Stimulated activated CD8-positive, alpha-beta memory T cell treated with anti-CD3 and anti-CD28 coated beads, Interleukin-7, amount 100 ng/mL, for 1 hour (primary cell): ENCODE measurements at places on chromosomes 3 and 15.

- DNase-seq, result no peak
Measured at GRCh38 chr15:101123222-101123910, 128.5 kb downstream of the CHSY1 start.

GRCh38 chr15:93028111-93028631 is 60.8 kb downstream of the RGMA start:
- DNase-seq, result no peak

GRCh38 chr3:109921509-109921908 is 584.2 kb upstream of the DPPA4 start:
- DNase-seq, result no peak

DNA sequence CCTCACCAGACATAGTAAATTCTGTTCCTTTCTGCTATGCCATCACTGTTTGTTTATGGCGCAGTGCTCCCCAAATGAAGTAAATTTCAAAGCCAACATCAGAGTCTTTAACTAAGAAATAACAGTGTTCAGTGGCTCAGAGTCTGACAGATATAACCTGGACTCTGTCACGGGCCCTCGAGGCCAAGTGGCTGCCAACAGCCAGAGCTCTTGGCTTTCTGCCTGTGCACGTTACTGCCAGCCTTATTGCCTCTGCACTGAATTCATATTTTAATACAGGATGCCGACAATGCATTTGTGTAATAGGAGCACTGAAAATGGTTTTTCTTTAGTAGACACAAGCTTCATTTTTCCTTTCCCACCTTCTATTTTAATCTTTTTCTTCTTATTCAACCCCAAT is 219.9 kb downstream of the NLGN1 start:
- no peak for DNase-seq

GRCh38 chr3:33401781-33402180 is 38.4 kb downstream of the UBP1 start:
- DNase-seq, result no peak

DNA sequence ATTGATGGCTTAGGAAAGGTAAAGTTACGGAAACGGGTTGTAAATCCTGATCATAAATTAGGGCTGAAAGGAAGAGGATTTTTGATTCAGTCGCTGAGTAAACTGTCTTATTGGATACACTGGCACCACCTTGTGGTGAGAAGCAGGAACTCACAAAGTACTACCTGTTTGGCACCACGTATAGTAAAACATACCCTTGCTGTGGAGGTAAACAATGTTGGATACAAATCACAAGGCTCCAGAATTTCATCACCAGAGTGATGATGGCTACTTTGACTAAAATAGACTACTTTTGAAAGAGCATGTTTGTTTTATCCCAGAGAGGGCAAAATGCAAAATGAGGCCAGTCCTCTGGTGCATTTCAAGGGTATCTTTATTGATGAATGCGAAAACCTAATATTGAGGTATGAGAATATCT is 216.9 kb downstream of the IGSF11 start:
- no peak for DNase-seq

DNA sequence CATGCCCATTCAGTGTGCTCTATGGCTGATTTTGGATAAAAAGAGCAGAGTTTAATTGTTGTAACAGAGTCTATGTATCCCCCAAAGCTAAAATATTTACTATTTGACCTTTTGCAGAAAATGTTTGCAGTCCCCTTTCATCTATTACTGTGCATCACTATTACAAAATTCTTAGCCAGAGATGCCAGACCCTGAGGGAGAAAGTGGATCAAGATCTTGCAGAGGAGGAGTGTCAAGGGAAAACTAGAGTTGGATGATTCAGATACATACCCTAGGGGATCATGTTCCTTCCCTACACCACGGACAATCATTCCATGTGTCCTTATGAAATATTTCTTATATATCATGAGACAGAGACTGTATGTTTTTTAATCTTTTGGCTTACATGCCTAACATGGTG is 68.6 kb upstream of the TPRG1 start:
- DNase-seq, result no peak

- DNase-seq, result no peak
Measured at GRCh38 chr3:172394692-172395091, 53.6 kb downstream of the GHSR start.

DNA sequence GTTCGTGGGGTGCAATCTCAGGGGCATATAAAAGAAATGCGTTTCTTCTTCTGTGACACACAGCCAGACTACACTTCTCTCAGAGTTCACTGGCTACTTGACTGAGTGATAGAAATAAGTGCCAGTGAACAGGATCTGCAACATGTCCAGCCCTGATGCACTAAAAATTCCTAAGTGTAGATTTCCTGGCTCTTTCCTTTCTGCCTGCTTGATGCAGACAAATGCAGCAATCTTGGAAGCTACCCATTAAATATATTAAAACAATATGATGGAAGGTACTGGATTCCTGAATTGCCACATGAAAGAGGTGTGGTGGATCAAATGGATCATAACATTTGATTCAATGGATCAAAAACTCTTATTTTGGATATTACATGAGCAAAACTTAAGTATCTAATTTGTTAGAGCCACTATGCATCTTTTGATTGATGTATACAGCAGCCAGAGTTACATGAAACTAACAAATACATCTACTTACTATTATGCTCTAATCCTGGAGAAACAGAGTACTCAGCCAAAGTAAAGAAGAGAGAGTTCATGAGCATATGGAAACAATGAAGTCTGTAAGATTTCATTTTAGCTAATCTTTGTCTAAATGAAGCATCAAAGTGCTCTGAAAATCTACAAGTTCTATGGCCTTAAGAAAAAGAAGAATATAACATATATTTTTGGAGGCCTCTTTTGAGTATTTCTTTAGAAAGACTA is 222.6 kb downstream of the ZNF385D start:
- DNase-seq, result no peak

DNA sequence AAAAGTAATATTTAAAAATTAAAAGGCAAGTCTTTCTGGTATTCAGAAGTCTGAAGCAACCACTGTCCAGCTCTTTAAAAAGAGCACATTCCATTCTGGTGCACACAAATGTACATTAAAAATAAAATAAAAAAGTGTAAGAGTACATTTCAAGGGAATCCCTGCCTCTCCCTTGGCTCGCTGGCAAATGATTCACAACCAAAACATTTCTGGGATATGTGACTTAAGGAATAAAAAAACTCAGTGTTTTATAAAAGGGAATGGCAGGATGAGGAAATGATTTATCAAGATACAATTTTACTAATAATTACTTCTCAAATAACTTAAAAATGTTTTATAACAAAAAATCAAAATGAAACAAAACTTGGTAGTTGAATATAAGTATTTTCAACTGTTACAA is 23.8 kb upstream of the ANXA2 start:
- no peak for DNase-seq

DNA sequence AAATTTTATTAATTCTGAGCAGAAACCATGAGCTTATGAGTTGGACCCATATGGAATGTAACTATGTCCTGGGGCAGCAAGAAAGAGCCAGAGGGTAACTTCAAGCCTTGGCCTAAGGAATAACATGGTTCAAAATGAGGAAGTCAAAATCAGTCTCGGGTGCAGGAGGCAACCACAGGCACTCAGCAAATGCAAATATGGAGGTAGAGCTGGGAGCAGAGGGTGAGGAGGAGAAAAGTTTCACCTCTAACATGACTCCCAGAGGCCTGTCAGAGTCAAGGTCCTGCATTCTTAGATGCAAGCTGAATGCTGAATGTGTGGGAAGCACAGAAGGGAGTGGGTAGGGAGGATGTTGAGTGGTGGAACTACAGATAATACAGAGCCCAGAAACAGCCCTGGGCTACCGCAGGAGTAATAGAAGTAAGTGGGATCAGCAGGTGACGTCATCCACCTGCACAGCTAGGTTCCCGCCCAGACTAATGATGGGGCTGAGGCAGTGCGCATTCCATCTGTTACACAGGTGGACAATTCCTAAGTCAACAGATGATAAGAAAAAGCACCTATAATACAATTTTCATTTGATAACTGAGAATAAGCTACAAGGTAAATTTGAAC is 279.8 kb upstream of the ARRDC4 start:
- DNase-seq, result no peak

GRCh38 chr3:99669879-99670555 is 31.6 kb downstream of the COL8A1 start:
- DNase-seq, result no peak

DNA sequence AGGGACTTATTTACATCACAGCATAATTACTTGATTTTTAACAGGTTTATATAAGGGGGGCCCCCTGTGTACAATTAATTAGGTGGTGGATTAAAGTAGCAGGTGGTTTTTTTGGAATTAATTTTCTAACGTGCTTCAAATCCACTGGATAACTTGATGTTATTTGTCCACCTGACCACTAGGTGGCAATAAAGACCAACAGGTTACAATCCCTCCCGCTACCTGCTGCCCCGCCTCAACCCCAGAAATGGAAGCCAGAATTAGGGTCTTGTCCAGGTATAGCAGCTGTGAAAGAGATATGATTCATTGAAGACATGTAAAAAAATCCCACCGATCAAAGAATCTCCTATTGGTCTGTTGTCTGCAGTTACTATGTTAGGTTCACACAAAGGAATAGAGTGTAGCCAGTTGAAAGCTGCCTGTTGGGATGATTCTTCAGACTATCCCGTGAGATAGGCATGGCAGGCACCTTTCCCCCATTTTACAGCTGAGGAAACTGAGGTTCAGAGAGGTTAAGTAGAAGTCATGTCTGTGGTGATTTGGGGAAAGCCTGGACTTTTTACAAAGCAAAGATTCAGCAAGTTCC is 44.0 kb downstream of the MFSD1 start:
- no peak for DNase-seq

GRCh38 chr3:5560199-5560598 is 372.7 kb downstream of the EDEM1 start:
- no peak for DNase-seq

DNA sequence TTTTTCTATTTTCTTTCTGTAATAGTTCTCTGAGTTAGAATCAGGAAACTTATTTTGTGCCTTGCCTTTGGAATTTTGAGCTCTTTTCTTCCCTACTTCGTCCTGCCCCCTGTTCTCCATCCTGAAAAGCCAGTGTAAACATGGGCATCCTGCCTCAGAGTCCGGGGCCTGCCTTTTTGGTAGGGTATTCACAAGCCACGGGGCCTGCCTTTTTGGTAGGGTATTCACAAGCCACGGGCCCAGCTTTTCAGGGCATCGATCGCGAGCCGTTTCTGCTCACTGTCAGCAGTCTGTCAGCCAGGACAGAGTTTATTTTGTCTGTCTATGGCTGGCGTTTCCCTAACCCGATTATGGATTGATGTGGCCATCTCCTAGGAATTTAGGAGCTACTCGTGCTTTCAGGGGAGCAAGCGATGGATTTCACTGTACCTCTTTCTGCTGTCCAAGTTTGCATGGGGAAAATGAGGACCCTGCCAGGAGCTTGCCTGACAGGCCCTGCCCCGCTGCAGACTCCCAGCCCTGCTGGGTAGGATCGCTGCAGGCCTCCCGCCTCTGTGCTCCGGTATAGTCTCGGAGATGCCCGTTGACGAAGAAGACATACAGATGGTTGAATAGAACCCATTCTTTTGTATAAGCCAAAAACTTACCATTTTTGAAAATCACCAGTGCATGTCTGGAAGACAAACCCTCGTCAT is 12.8 kb downstream of the SYNM start:
- no peak for DNase-seq

DNA sequence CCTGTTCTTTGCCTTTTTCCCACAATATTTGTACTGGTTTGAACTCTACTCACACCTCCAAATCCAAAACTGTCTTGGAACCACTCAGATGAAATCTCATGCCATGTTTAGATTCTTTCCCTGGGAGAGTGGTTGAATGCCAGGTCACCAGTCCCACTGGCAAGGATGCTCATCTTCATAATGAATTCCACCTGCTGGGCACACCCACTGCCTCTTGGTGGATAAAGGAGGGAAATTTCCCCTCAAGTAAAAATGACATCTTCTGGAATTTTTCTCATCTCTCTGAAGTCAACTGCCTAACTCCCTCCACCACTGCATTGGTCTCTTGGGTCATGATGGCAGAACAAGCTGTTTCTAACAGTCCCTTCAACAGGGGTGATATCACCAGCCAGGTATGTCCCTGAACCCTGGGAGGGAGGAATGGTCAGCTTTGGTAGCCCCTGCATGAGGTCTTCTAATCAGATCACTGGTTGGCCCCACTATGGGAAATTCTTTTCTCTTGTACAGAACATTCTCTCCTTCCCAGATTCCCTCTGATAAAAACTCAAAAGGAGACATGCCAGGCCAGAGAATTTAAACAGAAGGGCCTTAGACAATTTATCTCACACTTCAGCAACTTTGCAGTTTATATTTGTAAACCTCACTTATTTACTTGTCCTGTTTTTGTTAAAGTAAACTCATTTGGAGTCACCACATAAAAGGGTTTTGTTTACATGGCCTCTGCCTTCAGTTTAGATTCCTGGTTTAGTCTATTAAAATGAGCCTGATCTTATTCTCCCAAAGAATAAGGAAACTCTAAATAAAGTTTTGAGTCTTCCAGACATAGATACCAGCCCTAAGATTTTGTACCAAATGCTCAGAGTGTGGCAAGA is 143.4 kb downstream of the WNT5A start:
- no peak for DNase-seq

DNA sequence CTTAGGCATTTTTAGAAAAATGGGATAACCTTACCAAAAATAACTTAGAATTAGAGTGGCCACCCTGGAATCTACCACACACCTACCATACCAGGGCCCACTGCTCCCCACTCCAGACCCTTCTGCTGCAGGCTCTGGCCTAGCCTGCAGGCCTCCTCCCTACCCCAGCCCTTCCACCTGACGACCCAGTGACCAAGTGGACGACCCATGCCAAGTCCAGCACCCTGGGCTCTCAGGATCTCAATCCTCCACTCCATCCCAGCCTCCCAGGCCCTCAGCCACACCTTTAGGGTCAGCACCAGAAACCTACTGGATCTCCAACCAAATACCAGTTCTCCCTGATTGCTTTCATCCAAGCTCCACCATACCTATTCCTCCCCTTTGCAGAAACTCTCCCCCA is 145.8 kb downstream of the TPRA1 start:
- no peak for DNase-seq

DNA sequence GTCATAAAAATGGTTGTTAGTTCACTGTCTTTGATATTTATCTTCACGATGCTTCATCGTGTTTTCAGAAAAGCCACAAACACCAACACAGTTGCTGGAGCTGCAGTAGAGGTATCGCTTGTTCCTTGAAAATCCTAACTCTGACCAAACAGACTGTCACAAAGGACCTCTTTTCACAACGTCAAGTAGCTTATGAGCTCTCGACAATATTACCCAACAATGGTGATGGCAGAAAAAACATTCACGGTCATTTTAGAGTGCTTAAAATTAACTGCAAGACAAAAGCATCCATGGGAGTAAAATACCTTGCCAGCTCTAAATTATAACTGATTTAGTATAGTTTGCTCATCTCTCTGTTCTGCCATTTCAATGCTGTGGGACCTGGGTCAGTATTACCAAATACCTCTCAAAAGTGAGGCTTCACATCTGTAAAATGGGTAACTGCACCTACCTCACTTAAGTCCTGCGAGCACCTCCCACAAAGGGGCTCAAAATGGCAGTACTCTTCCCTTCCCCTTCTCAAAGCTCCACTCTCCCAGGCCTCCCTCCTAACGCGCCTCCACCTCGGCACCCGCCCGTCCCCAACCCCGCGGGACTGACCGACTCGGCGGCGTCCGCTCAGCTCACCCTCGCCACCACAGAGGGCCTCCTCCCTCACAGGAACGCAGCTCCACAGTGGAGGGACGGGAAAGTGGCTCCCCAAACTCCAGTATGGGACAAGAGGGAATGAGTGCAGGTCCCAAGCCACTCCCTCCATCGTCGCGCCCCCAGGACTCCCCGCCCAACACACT is 546 bp downstream of the TRIM59 start:
- peak; percentile 3 for DNase-seq

GRCh38 chr15:65901336-65901735 is 32.0 kb downstream of the RAB11A start:
- no peak for DNase-seq

GRCh38 chr3:83434880-83435587 is 1523.8 kb upstream of the CADM2 start:
- DNase-seq, result no peak
